ENCODE measurements at places on chromosomes 7 and 10. TPM values are rescaled to one million over a fixed set of nuclear protein-coding genes. Genes with fewer than 3 reads are reported as not detected.

GRCh38 chr7:107049971-107050532, 5.5 kb downstream of the PRKAR2B start:
- DNase-seq: no peak

DNA sequence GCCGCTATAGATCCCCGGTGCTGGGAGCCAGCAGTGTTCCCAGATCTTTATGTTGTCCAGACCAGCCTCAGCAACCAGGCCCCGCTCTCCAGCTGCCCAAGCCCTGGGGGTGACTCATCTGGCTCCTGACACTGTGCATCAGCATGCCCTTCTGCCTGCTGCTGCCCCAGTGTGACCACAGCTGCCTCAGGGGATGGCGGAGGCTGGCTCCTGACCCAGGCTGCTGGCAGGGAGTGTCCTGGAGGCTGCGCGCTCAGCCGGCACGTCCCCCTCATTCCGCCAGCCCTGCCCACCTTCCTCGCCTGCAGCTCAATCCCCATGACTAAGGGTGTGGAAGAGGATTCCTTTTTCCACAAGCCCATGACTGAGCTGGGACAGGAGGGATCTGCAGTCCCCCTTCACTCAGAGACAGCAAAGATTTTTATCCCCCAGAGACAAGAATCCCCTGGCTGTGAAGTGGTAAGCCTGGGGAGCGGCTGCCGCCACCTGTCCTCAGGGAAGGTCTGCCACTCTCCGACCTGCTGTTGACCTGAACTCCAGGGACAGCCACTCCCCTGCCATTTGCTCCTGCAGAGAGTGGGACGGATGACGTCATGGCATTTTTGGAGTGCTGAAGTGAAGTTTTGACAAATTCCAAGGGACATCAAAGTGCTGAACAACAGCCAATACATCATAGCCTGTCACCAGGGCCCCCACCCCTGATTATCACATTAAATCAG, 182.8 kb upstream of the BMPER start:
- no peak for DNase-seq

DNA sequence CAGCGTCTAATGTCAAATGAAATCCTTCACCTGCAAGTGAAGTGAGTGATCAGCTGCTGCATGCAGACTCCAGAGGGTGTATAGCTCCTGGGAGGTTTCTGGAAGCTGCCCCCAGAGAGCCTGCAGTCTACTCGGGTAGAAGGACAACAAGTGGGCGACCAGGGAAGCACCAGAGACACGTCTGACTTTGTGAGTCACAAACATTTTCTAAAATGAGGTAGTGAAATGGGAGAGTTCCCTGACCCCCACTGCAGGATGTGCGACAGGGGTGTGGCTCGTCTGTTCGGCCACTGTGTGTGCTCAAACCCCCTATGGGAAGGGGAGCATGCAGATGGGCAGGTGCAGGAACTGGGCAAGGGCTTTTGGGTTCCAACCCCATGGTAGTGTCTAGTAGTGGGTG, 177.1 kb upstream of the PRKCQ start:
- DNase-seq: no peak

TRIM73 gene
- 1.2 TPM for polyA plus RNA-seq

PIK3CG gene
- 0.31 TPM for polyA plus RNA-seq

NPSR1 gene
- not detected for polyA plus RNA-seq

CNPY1 gene
- polyA plus RNA-seq: 0.05 TPM
